ENCODE measurements at places on chromosomes 2 and 18. TPM values are rescaled to one million over a fixed set of nuclear protein-coding genes. Genes with fewer than 3 reads are reported as not detected.

GRCh38 chr18:77457681-77458080 lies 208.0 kb downstream of the GALR1 start:
- no peak for DNase-seq
- no peaks in the 10 kb centered on the region for H3K36me3 ChIP-seq
- no peaks in the 10 kb centered on the region for H3K4me1 ChIP-seq
- no peak overlapping the region for H3K27ac ChIP-seq

GRCh38 chr2:64852771-64853241 lies 136.4 kb upstream of the SLC1A4 start:
- no peak overlapping the region for H3K27ac ChIP-seq
- no peak overlapping the region for H3K4me3 ChIP-seq
- peaks cover 17% of the 10 kb centered on the region for H3K4me1 ChIP-seq
- peaks cover 2% of the 10 kb centered on the region for H3K27me3 ChIP-seq
- no peaks in the 10 kb centered on the region for H3K36me3 ChIP-seq
- DNase-seq = no peak

DNA sequence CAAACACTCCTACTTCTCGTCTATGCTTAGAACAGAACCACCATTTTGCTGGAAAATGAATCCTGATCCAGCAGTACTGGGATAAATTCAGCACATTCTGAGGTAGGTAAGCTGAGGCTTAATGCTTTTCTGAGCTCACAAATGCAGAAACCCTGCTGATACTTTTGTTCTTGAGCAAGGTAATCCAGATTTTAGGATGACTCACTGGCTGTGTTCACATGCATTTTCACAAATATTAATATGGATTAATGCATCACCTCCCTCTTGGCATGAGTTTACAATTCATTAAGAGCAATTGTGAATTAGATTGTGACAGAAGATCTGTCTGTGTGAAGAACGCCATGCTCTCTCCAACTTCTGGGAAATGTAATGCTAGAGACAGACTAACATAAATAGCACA lies 42.2 kb downstream of the RAD51AP2 start:
- H3K27me3 ChIP-seq = no peaks in the 10 kb centered on the region
- no peak overlapping the region for H3K4me3 ChIP-seq
- no peak overlapping the region for H3K27ac ChIP-seq
- H3K36me3 ChIP-seq = no peaks in the 10 kb centered on the region

DNA sequence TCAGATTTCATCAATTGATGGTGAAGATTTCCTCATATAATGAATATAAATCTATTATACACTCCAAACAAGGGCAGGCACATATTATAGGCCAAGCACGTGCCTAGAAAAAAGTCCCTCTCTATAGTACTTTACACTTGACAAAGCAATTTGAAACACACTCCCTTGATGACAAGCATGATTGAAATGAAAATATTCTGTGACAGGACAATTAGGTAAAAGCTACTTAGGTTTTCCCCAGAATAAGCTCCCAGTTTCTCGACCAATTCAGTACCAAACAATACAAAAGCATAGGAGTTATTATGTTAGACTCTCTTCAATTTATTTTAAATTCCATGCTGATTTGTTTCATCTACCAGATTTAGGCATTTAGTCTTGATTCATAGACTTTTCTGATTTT lies 47.7 kb downstream of the CCDC68 start:
- no peak overlapping the region for H3K27ac ChIP-seq
- peaks cover 3% of the 10 kb centered on the region for H3K27me3 ChIP-seq
- DNase-seq = no peak
- H3K4me3 ChIP-seq = no peak overlapping the region

SLC39A6 gene
- total RNA-seq = 24.8 TPM

DNAH7 gene
- total RNA-seq = not detected

GPR45 gene
- total RNA-seq = not detected

LDLRAD4 gene
- total RNA-seq = 19.1 TPM
